D721Med (cell line): ENCODE measurements at places on chromosomes 12 and 14.

GRCh38 chr12:13186302-13186701 lies 10.2 kb upstream of the EMP1 start:
- DNase-seq, result no peak

DNA sequence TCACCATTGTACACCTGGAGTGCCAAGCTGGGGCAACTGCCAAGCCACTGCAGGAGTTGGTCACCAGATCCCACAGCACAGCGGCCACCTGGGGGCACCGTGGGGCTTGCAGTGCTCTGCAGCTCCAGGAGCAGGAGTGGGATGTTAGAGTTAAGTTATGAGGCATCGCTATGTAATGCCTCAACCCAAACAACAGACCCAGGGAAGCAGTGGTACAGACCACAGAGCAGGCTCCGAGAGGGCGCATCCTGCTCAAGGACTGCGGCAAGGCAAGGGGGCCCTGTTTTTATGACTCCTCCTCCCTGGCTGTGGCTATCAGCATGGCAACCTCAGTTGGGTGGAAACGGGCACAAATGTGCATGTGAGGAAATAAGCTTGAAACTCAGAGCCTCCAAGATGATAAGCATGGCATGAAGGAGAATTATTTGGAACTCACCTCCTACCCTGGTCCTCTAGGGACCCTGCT lies 63.1 kb downstream of the ARL6IP4 start:
- DNase-seq, result no peak

DNA sequence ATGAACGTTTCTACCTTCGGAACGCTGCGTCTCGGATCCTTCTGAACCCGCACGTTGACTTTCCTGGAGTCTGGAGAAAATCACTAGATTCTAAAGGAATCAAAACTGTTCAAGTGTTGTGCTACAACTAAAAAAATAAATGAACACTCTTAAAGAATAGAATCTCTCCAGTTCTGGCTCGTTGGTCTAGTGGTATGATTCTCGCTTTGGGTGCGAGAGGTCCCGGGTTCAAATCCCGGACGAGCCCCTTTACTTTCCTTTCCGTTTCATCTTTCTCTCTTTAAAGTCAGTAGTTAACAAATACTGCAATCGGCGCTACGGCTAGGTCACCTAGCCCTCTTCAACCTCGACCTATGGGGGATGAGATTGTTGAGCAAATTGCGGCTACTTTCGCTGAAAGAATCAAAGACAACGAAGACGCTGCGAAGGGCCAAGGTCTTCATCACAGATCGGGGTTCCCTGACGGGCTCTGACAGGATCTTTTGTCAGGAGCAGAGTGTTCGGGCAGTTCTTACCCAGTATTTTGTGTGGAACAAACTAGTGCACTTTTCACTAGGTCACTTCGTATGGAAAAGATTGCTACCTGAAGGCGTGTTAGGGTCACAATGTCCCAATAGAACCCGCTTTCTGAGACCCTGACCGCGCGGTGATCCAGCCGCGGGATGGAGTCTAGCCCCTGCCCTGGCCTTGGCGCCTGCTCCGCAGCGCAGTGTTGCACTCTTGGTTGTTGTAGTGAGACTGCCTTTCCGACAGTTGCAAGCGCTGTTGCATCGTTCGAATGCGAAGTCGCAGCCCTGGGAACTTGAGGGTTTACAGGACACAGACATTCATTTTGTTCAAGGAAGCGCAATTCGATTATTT lies 8.4 kb downstream of the OR6S1 start:
- DNase-seq, result no peak

DNA sequence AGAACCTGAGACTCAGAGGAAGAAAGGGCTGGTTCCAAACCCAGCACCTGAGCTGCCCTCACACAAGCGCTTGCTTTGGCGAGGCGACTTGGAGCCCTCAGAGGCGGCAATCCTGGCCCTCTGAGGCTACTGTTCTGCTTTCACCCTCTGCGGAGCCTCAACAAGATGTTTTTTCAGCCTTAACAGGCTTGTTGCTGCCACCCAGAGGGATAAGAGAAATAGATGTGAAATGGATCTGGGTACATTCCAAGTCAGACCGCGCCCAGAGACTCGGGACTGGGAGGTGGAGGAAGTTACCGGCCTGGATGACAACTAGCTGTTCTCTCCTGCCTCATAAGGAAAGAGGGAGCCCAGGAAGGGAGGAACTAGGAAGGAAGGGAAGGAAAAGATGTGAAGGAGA lies 89.6 kb downstream of the TTC7B start:
- DNase-seq, result no peak

GRCh38 chr14:68040633-68041369 lies 221.2 kb downstream of the RAD51B start:
- DNase-seq, result no peak

DNA sequence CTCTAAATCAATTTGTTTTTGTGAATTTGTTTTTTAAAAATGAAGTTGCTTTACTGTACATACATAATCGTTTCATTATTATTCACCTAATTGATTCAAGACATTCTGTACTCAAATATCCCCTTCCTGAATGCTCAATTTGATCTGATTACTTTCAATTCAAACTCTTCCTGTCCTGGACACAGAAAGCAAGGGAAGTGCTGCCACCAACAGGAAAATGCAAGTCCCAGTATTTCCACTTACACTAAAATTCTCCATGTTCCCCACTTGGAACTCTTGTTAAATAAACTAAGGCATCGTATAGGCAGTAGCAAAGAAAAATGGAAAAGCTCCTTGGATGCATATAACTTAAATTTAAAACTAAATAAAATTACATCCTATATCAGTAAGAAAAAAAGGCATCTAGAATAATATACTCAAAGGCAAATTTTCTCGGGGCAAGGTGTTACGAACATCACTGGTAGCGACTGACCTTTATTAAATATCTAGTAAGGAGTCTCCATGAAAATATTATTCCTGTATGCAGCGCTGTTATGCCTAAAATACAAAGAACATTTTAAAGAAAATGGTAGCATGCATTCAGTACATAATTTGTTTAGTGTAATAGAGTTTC lies 72.0 kb upstream of the DBX2 start:
- no peak for DNase-seq

- DNase-seq, result no peak
Observed at GRCh38 chr12:102543494-102544485, 63.4 kb upstream of the IGF1 start.

- no peak for DNase-seq
Observed at GRCh38 chr12:131425112-131426075, 285.5 kb upstream of the SFSWAP start.

DNA sequence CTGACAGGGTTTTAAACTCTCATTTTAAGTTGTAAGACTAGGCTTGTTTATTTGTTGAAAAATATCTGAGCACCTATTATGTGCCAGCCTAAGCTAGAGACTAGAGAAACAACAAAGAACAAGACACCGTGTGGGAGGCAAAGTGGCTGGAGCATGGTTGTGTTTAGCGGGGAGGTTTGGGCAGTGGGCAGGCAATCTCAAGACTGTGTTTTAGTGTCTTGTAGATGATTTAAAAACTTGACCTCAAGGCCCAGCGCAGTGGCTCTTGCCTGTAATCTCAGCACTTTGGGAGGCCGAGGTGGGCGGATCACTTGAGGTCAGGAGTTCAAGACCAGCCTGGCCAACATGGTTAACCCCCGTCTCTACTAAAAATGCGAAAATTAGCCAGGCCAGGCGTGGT lies 7.8 kb downstream of the RPL36AL start:
- no peak for DNase-seq

DNA sequence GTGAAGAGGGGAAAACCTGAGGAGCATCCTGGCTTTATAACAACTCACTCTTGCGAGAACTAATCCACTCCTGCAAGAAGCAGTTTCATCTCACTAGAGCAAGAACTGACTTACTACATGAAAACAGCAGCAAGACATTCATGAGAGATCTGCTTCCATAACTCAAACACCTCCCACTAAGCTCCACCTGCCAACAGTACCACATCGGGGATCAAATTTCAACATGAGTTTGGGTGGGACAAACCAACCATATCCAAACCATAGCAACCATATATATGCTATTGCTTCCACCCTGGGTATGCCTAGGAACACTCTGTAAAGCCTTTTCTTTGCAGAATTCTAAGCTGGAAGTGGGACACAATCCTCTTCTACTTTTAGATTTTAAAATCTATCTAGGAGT lies 13.9 kb upstream of the AVPR1A start:
- no peak for DNase-seq

GRCh38 chr14:38880643-38881524 lies 222.2 kb downstream of the SEC23A start:
- DNase-seq, result no peak
